Stimulated activated CD8-positive, alpha-beta memory T cell treated with anti-CD3 and anti-CD28 coated beads, Interleukin-15, amount 100 ng/mL, for 4 hours (primary cell): ENCODE measurements at places on chromosomes 1 and 21.

DNA sequence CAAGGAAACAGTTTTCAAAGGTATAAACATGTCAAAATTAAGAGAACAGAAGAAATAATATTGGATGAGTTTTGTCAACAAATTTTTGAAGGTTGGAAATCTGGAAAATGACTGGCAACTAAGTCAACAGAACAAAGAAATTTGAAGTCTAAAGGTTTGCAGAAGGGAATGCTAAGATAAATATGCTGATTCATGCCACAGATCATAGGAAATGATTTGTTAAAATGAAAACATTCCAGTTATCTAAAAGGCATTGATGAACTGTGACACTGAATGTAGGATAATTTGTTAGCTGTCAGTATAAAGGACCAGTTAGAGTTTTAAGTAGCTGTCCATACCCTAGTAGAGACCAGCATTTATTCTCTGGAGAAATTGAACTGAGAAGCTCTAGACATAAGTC, 157.9 kb upstream of the CHRM3 start:
- no peak for DNase-seq

DNA sequence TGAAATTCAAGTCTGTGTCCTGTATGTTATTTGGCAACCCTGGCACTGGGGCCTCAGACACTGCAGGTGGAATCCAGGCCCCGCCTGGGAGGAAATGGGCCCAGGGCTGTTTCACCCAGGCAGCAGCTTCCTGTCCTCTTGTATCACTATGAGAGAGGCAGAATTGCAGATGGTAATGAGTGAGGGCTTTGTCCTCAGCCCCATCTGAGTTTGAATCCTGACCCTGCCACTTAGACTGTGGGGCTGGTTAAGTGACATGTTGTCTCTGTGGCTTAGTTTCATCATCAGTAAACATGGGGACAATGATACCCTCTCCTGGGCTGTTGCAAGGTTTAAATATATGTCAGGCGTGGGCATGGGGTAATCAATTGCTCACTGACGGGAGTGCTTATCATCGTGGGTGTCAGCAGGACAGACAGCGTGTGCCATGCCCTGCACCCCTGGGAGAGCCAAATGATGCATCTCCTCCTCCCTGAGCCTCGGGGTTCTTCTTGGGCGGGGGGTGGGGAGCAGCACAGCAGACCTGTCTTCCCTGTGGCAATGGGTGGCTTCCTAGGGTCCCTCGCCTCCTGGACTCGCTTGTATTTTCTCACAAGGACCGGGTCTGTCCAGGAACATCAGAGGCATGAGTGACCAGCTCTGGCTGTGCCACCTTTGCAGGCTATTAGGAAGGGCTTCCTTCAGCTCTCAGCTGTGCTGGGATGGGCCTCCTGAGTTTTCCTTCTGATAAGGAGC, 42.1 kb downstream of the ARHGEF10L start:
- no peak for DNase-seq

DNA sequence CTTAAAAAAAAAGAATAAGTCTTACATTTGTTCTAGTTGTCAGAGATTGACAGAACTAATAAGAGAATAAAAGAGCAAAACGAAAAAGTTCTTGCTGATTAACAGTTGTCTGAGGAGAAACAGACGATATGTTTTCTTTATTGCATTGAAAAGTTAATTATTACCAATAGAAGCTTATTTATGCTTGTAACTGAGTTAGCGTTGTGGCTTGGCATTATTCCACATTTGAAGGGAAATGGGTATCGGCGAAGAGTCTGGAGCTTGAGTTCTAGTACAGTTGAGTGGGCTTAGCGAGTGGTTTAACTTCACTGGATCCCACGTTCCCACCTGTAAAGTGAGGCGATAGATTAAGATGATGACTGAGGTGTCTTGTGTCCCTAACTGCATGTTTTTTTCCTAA, 109.0 kb downstream of the SDCCAG8 start:
- DNase-seq: no peak

- DNase-seq: no peak
Measured at GRCh38 chr1:35509558-35509957, 47.6 kb downstream of the KIAA0319L start.

GRCh38 chr1:162159515-162159914, 90.0 kb downstream of the NOS1AP start:
- DNase-seq: no peak

DNA sequence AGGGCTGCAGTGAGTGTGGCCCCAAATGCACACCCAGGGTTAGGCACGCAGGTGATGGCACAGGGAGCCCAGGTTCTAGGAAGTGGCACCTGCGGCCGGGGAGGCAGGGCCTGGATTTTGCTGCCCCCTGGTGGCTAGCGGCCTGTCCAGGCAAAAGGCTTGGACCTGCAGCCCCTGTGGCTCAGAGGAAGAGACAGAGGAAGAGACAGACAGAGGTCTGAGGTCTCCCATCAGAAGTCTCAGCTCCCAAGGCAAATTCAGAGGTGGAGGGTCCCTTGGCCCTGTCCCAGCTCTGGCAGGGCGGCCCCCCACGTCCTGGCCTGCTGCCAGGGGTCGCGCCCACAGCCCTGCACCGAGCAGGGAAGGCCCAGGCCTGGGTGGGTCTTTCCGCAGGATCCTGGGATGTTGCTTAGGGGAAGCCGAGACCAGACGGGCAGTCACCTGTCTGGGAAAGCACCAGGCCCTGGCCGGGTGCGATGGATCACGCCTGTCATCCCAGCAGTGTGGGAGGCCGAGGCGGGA, 8.0 kb upstream of the TNFRSF14 start:
- DNase-seq: peak; percentile 62

DNA sequence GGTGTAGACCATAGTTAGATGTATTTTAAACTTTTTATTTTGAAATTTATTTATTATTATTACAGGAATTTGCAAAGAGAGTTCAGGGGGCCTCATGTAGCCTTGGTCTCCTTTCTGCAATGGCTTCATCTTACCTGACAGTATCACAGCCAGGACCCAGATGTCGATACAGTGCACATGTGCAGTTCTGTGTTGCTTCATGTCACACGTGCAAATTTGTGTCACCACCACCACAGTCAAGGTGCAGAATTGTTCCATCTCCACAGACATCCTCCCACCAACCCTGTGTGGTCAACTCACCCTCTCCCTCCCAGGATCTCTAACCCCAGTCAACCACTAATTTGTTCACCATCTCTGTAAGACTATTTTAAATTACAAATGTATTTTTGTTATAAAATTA, 184.5 kb downstream of the CAMTA1 start:
- no peak for DNase-seq

GRCh38 chr1:225653463-225654276, 747 bp upstream of the ENAH start:
- no peak for DNase-seq

DNA sequence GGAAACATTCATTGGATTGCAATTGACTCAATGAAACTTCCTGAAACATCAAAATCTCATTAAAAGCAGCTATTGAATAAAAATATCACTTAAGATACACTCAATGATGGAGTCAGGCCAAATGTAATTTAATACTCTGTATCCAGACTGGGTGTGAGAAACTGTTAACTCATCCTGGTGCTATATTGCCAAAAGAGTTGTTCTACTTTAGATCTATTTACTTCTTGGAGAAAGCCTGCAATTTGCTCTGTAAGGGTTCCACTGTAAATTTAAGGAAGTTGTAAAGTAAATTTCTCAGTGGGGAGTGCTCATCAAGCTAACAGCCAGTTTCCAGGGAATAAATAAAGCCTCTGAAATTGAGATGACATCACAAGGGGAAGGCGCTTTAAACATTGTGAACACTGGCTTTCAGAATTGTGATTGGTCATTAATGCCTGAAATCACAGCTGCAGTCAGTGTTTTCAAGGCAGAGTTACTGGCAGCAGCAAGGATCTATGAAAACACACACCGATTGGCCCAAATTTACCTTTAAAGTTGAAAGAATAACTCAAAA, 91.4 kb downstream of the OLFM3 start:
- no peak for DNase-seq
